Small intestine (tissue), 16 donors: ENCODE measurements at places on chromosomes 12 and 14.

DNA sequence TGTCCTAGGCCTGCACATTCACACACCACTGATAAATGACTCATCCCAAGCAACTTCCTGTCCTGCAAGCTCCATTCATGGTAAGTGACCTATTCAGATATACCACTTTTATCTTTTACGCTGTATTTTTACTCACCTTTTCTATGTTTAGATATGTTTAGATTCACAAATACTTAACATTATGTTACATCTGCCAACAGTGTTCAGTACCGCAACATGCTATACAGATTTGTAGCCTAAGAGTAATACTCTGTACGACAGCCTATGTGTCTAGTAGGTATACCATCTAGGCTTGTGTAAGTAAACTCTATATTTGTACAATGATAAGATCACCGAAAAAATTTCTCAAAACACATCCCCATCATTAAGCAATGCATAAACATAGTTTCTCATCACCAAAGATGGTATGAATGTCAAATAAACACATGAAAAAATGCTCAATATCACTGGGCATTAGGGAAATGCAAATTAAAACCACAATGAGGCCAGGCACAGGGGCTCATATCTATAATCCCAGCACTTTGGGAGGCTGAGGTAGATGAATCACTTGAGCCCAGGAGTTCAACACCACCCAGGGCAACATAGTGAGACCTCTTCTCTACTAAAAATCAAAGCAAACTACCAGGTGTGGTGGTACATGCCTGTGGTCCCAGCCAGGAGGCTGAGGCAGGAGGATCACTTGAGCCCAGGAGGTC, 20.7 kb downstream of the ATXN2 start:
- DNase-seq = no peak

DNA sequence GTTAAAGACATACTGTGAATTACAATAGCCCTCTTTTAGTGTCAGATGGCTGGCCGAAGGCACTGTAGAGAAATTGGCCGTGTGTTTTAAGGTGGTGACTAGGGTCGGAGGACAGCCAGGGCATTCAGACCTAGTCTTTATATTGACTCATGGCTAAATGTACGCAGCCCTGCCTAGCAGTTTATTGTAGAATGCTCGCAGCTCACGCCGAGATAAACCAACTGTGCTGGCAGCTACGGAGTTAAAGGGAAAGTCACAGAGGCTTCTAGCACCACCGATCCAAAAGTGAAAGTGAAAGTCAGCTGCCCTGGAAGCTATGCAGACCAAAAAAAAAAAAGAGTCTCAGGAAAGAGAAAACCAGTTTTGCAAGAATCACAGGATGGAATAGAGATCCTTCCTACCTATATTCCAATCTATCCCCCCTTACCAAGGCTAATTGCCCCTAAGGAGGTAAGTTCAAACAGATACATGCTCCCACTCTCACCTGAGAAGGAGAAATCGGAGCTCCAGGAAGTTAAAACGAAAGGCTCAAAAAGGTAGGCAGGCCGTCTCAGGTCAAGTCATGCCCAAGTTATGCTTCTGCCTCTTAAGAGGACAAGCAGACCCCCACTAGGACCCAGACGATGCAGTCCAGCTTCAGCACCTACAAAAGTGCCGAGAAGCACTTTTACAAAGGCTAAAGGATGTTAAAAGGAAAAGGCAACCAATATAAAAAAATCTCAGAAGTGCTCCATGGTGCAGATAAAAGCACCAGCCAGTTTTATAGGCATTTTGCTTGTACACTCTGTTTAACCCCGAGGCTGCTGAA, 24.8 kb downstream of the KLRK1 start:
- peak; percentile 94 for DNase-seq

GRCh38 chr12:124842073-124842749, 21.5 kb downstream of the SCARB1 start:
- DNase-seq = no peak

GRCh38 chr14:65333943-65334687, 78.4 kb upstream of the FUT8 start:
- DNase-seq = no peak

DNA sequence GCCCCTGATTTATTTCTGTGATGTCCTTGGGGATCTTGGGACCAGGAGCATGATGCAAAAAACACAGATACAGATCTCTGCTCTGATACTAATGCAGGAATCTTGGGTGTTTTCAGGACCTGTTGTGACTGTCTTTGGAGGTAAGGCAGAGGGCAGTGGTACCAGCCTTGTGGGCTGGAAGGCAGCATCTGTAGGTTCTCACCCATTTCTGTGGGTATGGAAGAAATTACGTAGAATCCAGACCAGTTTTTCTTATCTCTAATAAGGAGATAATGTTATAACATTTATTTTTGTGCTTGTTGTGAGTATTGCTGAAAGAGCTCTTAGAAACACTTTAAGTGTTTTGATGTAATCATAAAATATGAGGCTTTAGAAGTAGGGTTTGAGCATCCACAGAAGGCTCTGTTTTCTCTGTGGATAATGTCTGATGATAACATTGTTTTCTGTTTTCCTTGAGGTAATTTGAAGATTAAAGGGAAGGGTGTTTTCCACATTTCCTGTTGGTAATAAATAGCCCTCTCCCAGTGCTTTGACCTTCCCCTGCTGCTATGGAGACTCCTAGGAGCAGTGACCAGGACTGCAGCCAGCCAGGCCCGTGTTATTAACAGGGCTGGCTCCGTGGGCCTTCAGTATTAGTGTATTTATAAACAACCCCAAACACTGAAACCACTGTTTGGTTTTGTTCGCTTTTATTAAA, 9.4 kb upstream of the DCP1B start:
- DNase-seq = no peak
